ENCODE measurements at places on chromosomes 5 and 9.

- DNase-seq: no peak
Measured at GRCh38 chr5:130963798-130964197, 201.3 kb downstream of the HINT1 start.

DNA sequence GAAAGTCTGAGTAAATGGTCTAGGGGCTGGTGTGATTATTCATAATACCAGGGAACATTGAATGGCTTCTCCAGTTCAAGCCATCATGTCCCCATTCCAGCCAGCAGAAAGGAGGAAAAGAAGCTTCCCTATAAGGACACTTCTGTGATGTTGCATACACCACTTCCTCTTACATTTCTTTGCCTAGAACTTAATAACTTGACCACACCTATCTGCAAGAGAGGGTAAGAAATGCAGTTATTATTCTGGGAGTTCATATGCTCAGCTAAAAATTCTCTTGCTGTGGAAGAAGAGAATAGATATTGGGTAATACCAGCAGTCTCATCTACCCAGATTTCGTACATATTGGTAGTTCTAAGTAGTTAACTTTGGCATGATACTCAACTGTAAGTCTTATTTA lies 166.1 kb downstream of the SLC28A3 start:
- DNase-seq: no peak

DNA sequence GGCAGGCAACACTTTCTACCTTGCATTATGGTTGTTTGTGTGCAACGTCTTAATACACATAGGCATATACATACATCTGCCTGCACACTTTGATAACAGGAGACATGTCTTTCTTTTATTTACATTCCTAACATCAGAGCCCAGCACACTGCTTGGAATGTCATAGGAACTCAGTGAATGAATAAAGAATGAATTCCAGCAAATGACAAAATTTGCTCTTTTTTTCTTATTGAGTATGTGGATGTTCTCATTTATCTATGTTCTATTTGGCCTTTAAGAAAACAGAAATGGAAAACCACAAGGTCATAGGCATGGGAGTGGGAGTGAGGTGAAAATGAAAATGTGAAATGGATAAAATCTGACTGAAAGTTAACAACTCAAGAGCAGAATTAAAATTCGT lies 36.3 kb upstream of the PALM2AKAP2 start:
- DNase-seq: no peak

DNA sequence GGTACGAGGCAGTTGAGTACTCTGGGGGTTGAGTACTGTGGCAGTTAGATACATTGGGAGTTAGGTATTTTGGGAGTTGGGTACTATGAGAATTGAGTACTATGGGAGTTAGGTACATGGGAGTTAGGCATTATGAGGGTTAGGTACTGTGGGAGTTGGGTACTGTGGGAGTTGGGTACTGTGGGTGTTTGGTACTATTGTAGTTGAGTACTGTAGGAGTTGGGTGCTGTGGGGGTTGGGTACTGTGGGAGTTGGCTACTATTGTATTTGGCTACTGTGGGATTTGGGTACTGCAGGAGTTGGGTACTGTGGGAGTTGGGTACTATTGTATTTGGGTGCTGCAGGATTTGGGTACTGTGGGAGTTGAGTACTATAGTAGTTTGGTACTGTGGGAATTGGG lies 4.8 kb upstream of the SLC6A19 start:
- DNase-seq: no peak

DNA sequence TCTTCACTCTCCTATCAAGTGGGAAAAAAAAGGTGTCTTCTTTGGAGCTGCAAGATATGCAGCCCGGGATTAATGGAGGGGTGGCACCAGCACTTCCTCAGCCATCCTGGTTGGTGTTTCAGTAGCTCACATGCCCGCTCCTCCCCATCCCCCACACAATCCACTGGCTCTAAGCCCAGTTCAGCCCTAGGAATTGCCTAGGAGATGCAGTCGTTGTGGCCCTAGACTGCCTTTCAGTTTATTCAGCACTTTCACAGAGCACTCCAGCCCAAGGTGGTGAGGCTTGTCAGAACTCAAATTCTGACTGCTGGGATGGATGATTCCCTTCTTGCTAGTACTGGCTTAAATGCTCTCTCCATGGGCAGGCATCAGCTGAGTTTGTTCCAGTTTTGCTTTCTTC lies 35.1 kb upstream of the EDIL3 start:
- DNase-seq: no peak

GRCh38 chr5:17888155-17888554 lies 253.9 kb downstream of the TAF11L14 start:
- DNase-seq: no peak

GRCh38 chr5:94467954-94468930 lies 150.2 kb downstream of the KIAA0825 start:
- DNase-seq: no peak

DNA sequence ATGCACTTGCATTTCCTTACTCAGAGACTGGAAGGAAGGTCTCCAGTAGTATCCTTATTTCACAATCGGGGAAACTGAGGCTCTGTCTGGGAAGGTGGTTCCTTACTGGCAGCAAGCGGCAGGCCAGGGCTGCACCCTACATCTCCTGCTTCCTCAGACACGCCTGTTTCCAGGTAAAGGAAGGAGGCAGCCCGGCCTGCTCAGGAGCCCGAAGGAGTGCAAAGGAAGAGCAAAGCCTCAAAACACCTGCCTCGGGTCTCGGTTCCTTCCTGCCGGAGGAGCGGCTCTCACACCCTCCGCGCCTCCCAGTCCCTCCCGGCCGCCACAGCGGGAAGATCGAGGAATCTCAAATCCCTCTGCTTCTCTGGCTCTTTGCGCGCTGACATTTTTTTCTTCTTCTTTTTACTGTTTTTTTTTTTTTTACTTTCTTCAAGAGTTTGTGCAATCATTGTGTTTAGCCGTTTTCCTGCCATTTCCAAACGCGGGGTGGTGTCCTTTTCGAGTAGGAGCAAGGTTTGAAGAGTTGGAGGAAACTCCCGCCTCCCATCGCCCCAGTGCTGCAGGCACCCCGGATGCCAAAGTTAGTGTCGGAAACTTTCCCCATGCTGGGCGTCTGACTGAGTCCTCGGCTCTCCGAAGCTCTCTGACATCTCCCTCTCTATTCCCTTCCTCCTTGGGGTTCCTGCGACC lies 1.0 kb downstream of the GGTA1 start:
- no peak for DNase-seq

GRCh38 chr9:96185518-96186156 lies 116.3 kb downstream of the HSD17B3 start:
- no peak for DNase-seq

DNA sequence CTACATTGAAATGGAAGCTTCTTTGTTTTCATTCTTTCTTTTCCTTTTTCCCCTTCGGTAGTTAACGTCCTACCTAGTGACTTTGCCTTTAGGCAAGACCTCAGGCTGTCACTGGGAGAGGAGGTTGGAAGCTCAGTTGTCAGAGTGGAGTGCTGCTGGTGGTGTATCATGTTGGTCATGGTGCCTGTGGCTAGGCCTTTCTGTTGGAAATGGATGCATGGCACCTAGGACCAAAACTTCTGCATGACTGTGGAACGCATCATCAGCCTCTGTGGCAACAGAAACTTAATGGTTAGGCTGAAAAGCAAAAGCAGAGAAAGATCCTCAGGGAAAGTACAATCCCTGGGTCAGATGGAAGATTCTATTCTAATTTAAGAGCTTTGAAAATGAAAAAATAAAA lies 57.9 kb downstream of the OSTF1 start:
- DNase-seq: no peak

DNA sequence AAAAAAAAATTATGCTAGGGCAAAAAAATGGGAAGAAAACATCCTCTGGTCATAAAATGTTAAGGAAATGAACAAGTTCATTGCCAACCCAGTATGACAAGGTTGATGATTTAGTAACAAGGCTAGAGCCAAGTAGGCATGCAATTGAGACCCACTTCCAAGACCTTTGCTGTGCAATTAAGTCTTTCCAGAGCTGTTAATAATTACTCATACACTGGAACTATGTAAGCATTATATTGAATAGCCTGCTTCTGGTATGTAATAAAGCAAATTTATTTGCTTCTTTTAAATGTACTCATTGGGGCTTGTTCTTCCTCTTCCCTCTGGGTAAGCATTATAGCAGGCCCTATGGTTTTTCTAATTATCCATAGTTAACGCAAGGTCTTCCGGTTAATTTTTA lies 32.5 kb upstream of the SNAPC3 start:
- DNase-seq: no peak

GRCh38 chr5:119873611-119874010 lies 244.3 kb downstream of the FAM170A start:
- no peak for DNase-seq

- DNase-seq: no peak
Measured at GRCh38 chr9:76725011-76725546, 39.2 kb upstream of the PCA3 start.

GRCh38 chr5:130337179-130337888 lies 433.1 kb downstream of the CHSY3 start:
- DNase-seq: no peak

DNA sequence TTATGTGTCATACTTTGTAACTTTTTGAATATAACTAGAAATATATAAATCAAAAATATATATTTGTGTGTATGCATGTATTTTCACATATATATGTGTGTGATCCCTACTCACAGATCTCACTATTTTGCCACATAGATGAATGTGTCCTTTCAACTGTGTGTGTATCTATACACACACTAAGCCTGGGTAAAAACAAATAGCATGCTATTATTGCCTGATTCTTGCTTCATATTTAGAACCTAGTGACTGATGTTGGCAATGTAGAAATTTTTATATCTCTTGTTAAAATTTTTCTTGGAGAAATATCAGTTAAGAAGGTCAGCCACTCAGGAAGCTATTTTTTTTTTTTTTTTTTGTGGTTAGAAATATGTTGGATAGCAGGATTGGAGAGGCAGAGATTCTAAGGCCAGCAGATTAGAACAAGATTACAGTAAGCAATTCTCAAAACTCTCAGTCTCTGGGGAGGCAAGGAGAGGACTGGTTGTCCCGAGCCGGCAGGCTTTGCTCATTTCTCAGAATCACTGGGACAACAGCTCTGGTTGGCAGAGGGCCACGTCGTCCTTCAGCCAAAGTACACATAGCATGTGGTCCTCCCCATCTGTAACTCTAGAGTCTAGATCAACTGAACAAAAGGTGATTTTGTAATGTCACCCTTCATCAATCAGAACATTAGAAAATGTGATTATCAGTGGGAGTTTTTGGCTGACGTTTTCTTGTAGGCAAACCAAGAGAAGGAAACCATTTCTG lies 19.7 kb downstream of the C6 start:
- DNase-seq: peak; percentile 74

- DNase-seq: no peak
Measured at GRCh38 chr5:157248821-157249470, 17.0 kb upstream of the CYFIP2 start.

- no peak for DNase-seq
Measured at GRCh38 chr9:72808446-72808768, 144.4 kb downstream of the ALDH1A1 start.

GRCh38 chr5:53399926-53400697 lies 80.3 kb upstream of the FST start:
- no peak for DNase-seq

DNA sequence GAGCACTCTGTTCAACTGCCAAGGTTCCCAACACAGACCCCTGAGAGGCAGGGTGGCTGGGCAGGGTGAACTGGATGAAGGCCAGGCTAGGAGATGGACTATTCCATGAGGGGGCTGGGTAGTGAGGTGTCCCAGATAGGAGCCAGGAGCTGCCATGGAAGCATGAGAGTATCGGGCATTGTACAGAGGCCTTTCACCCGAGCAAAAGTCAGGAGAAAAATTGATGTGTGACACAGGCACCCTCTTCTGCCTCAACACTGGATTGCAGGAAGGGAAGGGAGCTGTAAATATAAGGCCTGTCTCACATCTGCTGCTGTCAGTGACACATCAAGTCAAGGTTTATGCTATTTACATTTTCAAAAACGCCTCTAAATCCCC lies 74.6 kb downstream of the UBAP1 start:
- peak; percentile 27 for DNase-seq

- no peak for DNase-seq
Measured at GRCh38 chr5:169942181-169942580, 38.1 kb downstream of the INSYN2B start.

DNA sequence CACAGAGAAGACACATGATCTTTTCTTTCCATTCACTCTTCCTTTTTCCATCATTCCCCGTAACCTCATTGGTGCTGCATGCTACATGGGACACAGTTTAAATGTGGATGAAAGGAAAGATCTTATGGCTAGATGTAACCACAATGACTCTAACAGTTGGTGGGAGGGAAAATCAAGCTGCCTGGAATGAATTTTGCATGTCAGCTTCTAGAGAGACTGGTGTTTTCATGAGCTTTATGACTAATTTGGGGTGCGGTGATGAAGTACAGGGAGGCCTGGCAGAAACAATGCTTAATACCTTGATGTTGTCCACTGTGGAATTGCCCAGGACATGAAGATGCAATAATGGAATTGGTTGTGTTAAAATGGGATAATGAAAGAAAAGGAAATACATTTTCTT lies 55.9 kb upstream of the MYO10 start:
- no peak for DNase-seq

DNA sequence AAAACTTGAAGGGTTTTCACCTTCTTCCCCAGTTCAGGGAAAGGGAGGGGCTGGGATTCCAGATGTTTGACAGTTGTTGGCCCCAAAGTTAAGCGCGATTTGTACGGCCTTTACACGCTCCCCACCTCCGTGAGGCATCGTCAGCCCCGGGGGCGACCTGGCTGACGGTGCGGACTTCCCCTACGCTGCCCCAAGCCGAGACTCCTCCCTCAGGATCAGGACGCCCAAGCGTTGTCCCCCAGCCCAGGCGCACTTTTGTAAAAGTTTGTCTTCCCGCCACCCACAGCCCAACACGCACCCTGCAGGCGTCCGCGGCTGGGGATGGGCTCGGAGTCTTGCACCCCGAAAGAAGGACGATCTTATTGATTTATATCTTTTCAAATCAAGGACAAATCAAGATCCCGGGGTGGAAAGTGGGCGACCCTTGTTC lies 713 bp downstream of the MOB3B start:
- DNase-seq: peak; percentile 21

GRCh38 chr9:73714294-73714693 lies 562.6 kb downstream of the ANXA1 start:
- DNase-seq: no peak

GRCh38 chr9:133127340-133127981 lies 6.4 kb upstream of the RALGDS start:
- no peak for DNase-seq

GRCh38 chr5:179901462-179901861 lies 6.2 kb downstream of the TBC1D9B start:
- no peak for DNase-seq

DNA sequence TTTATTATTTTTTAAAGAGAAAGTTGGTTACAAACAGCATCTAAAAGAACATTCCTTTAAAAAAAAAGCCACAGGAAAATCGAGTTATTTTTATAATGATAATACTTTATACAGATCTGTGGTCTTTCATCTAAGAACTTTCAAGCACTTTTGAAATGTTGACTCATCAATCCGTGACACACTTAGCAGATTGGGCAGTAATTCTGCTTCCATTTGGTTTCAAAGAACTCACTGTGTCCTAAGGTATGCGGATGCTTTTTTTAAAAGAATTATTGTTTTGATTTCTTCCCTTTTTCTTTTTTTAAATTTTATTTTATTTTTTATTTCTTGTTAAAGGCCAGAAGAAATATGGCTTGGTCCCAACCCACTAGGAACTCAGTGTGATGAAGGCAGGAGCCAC lies 147.8 kb downstream of the AOPEP start:
- DNase-seq: no peak

Measured in BE2C (cell line).